ENCODE measurements at places on chromosomes 12 and 14.

- DNase-seq = peak; percentile 73
Observed at GRCh38 chr14:85535991-85536832, 6.3 kb downstream of the FLRT2 start.

- DNase-seq = peak; percentile 58
Observed at GRCh38 chr12:68317047-68317667, 15.0 kb downstream of the MDM1 start.

DNA sequence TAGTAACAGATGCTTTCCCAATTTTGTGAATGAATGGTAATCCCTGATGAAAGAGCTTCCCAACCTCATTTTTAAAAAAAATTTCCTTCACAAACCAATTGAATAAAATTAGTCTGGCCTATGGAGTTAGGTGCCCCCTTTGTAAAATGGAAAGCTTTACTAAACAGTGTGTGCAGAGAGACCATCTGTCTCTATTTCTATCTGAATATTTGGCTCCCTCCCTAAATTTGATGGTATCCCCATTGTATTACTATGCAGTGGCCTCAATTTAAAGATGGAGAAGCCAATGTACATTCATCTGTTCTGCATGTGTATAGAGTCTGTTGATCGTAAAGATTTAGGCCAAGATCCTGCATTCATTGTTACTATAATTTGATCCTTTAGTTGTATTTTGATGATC is 397.7 kb upstream of the RGS6 start:
- no peak for DNase-seq

DNA sequence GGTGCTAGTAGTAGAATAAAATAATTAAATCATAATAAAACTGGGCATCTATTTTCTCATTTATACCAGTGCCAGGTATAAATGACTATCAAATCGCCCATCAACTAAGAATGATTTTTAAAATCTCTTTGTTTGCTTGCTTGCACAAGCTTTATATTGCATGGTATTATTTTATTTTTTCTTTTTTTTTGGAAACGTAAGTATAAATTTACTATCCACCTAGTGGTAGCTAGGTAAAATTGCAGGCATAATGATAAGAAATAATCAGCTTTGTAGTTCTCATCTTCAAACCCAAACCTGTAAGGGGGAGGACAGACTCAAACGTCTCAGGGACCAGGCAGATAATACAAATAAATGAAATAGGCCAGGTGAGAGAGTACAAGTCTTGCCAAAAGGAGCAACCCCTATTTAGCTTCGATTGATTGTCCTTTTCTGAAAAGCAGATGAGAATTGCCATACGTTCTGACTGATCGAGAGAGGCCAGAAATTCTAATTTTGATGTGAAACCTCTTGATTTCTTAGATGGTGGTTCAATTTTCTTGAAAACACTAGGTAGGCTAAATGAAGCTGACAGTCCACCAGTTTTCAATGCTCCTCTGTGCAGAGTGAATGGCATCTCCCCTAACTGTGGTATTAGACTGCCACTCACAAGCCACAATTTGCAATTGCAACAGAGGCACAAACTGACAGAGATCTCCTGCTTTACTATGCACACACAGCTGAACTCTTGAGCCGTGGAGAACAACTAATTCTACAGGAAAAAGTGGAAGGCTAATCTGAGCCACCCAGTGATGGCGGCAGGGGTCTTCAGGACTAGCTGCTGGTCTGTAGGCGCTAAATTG is 189.3 kb downstream of the DACT1 start:
- DNase-seq = no peak

DNA sequence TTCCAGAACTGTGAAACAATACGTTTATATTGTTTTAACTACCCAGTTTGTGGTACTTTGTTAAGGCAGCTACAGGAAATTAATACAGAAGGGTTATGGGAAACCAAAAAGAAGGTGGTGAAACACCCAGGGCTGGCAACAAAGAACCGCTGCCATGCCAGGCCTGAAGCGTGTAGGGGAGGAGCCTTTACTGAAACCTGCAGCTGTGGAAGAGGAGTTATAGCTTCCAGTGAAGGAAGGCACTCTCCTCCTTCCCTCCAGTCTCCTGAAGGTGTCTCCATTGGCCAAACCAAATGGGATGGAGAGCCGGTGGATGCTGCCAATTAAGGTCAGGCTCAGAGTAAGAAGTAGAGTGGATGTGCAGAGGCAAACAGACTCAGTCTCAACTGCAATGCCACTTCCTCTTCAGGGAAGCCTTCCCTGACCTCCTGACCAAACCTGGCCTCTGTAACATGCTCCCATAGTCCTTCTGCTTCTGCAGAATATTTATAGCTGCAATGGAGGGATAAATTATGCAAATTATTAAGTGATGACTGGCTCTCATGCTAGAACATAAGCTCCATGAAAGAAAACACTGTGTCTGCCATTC is 168.3 kb downstream of the DAD1 start:
- no peak for DNase-seq

- DNase-seq = no peak
Observed at GRCh38 chr12:13379531-13380188, 183.1 kb downstream of the EMP1 start.

GRCh38 chr14:62988967-62989366 is 56.3 kb downstream of the KCNH5 start:
- DNase-seq = peak; percentile 47

- peak; percentile 82 for DNase-seq
Observed at GRCh38 chr14:24392325-24393091, 6.3 kb upstream of the NYNRIN start.

- no peak for DNase-seq
Observed at GRCh38 chr12:13386323-13387039, 190.0 kb downstream of the EMP1 start.

GRCh38 chr14:53786045-53786444 is 170.6 kb downstream of the BMP4 start:
- DNase-seq = peak; percentile 22

DNA sequence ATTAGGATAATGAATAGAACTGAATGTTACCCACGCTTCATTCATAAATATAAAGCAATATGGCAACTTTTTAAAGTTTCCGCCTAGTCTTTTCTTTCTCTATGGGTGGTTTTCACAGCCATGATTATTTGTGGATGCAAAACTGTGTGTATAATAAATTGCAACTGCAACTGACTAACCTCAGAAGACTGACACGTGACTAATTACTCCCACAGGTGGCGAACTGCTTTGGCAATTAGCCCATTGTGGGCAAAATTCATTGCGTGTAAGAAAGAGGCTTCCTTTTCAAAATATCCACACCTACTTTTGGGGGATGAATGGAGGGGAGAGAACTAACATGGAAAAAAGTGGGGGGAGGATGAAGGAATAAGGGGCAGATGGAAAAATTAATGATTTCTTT is 79.0 kb downstream of the SLC25A21 start:
- no peak for DNase-seq

- peak; percentile 82 for DNase-seq
Observed at GRCh38 chr12:28507033-28507432, 316.8 kb downstream of the CCDC91 start.

GRCh38 chr14:63777024-63777423 is 49.2 kb upstream of the SGPP1 start:
- DNase-seq = peak; percentile 86

DNA sequence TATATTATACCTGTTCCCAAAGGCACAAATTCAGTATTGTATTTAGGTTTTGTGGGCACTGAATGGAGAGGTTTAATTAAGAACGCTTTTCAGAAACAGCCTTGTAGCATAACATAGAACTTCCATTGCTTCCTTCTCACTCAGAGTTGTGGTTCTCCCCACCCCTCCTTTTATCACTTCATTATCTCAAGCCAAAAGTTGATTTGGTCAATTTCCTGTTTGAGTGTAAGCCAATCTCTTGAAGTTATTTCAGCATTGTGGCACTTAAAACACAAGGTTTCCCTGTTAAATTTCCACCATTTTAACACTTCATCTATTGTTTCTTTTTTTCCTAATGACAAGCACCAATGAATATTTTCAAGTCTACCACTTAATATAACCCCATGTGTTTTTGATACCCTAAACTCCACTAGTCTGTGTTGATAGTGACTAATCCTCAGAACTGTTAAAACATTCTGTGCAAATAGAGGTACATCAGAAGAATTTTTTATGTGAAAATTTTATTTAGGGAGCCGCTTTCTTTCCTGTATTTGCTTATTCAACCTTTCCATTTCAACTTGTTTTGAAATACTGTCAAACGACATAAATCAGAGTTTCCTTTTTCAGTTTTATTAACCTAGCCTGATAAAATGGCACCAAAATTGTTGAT is 340.1 kb downstream of the BCAT1 start:
- no peak for DNase-seq

DNA sequence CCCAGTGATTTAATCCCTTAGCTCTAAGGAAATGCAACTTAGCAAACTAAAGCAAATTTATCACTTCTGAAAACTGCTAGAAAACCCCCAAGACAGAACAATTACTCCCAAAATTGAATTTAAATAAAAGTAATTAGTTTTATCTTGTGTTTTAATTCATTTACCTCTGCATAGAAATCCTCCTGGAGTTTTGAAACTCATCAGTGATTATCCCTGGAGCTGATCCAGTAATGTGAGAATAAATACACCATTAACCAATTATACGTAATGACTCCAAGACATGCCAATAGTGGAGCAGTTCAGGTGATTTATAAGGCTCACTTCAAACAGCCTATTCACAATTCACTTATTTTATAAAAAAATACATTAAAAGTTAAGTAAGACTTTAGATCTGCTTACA is 855.3 kb upstream of the FLRT2 start:
- no peak for DNase-seq

DNA sequence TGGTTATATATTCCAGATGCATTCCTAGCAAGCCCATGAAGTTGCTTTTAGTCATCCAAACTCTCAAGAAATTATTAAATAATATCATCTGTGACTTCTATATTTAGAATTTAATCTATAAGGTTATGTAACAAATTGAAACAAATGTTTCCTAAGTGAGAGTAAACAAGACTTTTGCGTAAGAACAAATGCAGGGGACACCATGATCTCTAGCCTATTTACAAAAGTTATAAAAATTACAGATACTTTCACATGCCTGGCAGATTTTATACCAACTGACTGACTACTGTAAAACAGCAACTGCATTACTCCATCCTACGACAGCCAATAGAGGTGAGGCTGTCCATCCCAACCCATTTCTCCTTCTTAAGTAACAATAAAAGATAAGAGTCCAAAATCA is 20.4 kb upstream of the DIO2 start:
- DNase-seq = peak; percentile 58

DNA sequence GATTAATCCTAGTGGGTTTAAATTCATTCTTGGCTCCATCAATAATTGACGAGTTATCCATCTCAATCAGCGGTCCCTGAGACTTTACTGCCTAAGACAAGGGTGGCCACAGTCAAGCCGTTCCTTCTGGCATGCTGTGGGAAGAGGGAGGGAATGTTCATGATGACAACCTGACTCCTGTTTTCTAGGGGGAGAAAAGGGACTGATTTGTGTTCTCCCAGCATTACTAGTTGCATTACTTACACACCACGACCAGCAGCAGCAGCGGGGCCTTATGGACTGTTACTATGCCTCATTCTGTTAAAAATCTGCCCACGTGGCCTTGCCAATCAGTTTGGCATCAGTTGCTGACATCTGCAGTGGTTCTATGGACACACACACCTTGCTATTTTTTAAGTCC is 29.9 kb downstream of the PLEKHG7 start:
- no peak for DNase-seq

DNA sequence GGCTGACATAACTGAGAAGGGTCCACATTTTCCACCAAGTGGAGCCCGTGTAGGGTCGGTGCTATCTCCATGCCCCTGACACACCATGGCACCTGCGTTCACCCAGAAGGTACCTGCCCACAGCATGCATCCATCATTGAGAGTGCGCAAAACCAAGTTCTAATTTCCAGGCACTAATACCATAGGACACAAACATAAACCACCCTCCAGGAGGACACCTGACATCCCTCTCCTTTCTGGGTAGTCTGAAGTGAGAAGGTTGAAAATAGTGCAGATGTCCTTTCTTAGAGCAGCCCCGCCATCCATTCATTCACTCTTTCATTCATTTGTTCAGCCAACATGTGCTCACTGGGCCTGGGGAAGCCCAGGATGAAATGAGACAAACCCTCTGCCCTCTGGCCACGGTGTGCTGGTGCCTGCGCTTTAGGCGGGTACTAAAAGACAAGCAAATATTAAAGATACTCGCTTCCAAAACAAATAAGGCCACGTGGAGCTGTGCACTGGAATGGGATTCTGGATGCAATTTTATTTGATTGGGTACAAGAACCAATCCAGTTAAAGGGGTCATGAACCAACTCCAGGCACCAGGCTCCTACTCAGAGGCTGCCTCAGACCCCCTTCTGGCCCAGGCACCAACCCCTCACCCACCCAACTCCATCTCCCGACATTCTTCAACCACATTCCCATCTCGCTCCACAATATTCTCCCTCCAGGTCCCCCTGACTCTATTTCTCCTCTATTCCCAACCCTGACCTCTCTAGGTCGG is 1.2 kb downstream of the TTC7B start:
- DNase-seq = no peak

DNA sequence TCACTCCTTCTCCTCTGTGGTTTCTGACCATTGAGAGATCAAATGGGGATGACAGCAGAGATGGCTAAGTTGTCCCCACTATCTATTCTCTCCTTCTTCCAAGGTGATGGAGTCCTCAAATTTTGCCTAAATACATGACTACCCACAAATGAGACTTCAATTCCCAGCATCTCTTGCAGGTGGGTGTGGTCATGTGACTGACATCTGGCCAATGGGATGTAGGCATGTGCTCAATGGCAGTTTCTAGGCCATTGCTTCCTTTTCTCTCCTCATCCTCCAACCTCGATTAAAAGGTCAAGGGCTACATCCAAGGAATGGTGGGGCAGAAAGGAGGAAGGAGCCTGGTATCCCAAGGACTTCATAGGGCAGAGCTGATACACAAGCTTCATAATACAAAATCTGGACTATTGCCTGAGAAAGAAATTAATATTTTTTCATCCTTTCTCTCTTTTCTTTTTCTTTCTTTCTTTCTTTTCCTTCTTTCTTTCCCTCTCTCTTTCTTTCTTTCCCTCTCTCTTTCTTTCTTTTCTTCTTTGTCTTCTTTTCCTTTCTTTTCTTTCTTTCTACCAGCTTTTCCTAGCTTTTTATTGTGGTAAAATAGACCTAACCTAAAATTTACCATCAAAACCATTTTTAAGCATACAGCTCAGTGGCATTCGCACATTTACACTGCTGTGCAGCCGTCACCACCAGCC is 100.9 kb upstream of the PRB2 start:
- DNase-seq = no peak

- no peak for DNase-seq
Observed at GRCh38 chr14:93790966-93791365, 2.7 kb upstream of the PRIMA1 start.

DNA sequence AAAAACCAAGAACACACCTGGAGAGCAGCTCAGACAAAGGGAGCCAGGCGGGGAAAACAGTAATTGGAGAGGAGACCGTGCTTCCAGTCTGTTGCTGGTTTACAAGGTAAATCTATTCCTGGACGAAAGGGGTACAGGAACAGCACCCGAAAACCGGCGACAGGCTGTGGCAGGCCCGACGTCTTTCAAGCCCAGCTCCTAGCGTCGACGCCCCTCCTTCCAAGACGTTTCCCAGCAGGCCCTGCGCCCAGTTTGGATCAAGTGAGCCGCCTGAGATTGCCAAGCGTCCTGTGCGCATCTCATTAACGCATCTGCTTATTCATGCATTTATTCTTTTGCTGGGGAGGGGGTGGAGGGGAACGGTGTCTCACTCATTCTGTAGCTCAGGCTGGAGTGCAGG is 1.4 kb downstream of the C12orf56 start:
- no peak for DNase-seq

GRCh38 chr12:121443193-121443870 is 43.4 kb downstream of the RNF34 start:
- peak; percentile 55 for DNase-seq
